ENCODE measurements at places on chromosomes 7 and 10.

GRCh38 chr7:24715661-24716479, 41.4 kb downstream of the GSDME start:
- no peak for DNase-seq

DNA sequence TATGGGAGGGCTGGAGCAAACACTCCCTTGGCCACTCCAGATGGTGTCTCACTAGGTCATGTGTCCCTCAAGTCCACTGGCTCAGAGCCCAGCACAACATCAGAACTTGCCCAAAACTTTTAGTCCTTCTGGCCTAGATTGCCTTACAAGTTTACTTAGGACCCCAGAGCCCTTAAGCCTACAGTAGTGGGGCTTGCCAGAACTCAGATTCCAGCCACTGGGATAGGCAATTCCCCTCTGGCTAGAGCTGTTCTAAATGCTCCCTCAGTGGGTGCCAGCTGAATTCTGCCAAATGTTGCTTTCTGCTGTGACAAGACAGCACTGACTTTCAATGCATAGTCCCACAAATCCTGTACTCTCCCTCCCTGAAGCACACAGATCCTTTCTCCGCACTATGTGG, 331.1 kb downstream of the HTR7 start:
- no peak for DNase-seq

DNA sequence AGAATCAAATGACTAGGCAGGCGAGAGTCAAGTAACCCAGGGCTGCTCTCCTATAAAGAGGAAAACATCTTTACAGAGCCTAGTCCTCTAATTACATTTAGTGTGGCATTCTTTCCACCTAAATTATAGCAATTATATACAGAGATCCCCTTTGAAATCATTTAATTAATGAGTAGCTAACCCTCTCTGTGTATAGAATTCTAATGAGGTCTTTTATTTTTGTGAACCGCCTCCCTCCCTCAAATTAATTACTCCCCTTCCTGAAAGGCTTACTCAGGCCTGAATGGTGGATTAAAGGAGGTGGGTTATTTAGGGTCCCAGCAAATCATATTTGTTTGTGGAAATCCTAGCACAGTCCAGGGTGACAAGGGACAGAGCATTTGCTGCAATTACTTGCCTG, 551.8 kb downstream of the SORCS3 start:
- DNase-seq, result no peak

DNA sequence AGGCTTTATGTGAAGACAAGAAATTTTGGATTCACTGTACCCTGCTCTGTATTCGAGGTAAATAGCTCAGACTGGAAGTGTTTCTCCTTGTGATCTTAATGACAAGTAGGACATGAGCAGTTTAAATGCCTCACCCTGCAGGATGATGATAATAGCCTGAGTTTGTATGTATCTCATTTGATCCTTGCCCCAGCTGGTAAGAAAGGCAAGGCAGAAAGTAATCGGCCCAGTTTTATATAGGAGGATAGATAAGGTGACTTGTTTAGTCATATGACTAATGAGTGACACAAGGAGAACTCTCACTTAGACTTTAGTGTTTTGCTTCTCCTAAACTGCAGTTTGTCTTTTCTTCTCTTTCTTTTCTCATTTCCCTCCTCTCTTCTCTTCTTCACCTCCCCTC, 372.6 kb downstream of the PHF14 start:
- DNase-seq, result no peak

- DNase-seq, result no peak
These were observed 121.7 kb upstream of the CSTF2T start for GRCh38 chr10:51821045-51821444.

GRCh38 chr7:2416063-2416462, 12.7 kb downstream of the CHST12 start:
- no peak for DNase-seq

- no peak for DNase-seq
These were observed 34.8 kb downstream of the CFAP43 start for GRCh38 chr10:104197364-104197763.

- no peak for DNase-seq
These were observed 12.8 kb downstream of the C7orf57 start for GRCh38 chr7:48048113-48048512.

GRCh38 chr7:25429731-25430130, 201.4 kb upstream of the NPVF start:
- DNase-seq, result no peak

DNA sequence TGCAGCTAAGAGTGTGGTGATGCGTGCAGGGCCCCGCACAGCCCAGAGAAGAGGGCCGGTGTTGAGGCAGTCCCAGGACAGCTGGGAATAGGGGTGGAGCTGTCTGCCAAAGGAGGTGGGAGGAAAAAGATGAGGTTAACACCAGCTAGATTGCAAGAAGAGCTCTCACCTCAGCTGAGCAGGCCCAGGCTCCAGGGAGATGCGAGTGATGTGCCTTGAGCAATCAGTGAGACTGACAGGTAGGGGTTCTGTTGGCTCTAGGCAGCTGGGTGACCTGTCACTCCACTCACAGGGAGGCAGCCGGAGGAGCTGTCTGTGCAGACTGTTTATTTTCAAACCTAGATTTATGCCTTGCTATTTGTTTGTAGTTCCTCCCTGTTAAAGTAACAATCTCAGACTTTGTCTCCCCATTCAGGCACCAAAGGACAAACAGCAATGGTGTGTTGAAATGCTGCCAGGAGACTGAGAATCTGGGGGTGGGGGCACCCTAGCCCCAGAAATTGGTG, 205.1 kb upstream of the CXCL12 start:
- no peak for DNase-seq

DNA sequence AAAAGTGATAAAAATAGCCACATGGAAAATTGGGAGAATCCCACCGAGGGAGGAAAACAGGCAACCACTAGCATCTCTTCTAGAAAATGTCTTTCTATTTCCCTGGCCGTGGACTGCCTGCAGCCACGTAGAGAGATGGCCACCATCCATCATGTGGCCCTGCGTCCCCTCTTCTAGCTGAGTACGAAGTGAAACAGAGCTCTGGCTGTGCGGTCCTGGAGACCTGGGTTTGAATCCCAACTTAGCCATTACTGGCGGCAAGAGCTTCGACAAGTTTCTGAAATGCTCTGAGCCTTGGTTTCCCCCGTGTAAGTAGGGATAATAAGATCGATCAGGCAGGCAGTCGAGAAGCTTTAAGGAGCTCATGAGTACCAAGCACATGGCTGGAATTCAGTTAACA, 32.9 kb downstream of the ZCCHC24 start:
- DNase-seq, result no peak

GRCh38 chr7:158955146-158955870, 99.0 kb downstream of the DYNC2I1 start:
- no peak for DNase-seq

- DNase-seq, result no peak
These were observed 107.7 kb downstream of the BAMBI start for GRCh38 chr10:28785018-28785417.

DNA sequence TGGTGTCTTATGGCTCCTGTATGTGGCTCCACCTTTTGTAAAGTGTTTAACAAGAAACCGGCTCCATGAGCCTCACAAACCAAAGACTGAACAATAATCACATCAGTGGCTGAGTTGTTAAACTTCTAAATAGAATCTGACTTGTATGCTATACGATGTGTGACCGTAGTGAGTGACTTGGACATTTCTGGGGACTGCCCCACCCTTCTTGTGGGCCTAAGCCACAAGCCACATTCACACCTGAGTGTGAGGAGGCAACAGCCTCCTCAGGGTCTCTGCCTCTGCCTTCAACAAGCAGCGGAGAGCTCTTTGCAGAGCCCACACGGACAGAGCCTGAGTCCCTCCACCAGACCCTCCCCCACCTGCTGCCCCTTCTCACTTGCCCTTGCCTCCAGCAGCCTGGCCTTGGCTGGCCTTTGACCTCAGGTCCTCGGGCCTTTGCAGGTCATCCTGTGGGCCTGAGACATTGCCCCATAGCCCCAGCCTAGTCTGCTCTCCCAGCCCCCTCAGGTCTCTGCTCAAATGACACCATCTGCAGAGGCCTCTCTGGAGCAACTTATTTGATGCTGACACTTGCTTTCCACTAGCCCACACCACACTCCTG, 156.8 kb upstream of the TNS3 start:
- DNase-seq, result no peak

- no peak for DNase-seq
These were observed 12.7 kb upstream of the ATP6V1F start for GRCh38 chr7:128849804-128850490.

DNA sequence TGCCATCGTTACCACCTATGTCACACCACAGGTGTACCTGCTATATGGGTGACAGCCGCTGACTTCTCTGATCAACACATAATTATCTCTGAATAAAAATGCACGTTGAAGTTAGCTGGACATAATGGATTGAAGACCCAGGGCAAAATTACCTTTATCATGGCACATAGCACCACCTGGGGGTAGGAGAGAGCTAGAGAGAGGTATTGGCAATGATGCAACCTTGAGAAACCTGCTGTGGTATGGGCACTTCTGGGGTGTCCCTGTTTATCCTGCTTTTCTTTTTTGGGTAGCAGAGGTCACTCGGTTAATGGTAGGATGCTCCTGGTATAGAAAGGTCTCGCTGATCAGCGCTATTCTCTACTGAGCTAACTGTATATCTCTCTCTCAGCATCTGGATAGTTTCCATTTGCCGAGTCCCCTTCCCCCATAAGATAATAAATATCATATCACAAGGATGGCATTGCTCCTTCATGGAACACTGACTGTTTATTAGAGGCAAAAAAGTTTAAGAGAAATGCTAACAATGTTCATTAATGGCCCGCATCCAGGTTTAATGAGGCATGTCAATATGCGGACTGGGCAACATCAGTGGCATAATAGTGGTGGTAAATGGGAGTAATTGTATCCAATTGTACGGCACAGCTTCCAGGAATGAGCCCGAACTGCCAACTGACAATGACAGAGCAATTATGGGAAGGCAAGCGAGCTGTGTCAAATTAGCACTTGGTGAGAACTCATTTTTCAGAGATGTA, 323.1 kb downstream of the TFEC start:
- DNase-seq, result no peak

- DNase-seq, result no peak
These were observed 89.5 kb downstream of the HECW1 start for GRCh38 chr7:43201912-43202311.

- DNase-seq, result no peak
These were observed 56.4 kb downstream of the SLC16A12 start for GRCh38 chr10:89478739-89479654.

DNA sequence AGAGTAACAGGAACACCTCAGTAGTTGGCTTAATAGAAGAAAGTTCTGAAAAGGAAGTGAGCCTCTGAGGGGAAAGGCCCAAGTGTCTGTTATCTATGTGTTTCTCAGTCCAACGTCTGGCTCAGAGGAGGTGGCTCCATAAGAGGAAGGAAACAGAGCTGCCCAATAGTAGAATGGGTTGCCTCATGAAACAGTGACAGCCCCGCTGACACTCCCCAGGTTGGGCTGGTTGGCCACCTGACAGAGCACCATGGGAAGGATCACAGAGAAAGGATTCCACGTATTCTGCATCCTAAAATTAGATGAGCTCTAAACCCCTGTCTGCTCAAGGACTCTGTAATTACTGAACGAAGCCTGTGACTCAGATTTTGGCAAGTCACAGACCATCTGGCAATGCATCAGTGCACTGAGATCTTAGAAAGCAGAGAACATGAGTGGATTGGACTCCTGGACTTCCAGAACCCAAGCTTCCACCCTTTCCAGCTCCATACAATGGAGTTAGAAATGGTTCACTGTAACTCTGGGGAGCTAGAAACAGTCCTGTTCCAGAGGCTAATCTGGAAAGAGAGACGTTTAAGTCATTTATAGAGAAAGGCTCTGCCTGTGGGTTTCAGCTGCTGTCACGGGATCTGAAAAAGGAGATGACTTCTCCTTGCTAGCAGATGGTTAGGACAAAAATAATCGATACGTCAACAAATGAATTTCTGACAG, 2.9 kb downstream of the PKD2L1 start:
- no peak for DNase-seq

DNA sequence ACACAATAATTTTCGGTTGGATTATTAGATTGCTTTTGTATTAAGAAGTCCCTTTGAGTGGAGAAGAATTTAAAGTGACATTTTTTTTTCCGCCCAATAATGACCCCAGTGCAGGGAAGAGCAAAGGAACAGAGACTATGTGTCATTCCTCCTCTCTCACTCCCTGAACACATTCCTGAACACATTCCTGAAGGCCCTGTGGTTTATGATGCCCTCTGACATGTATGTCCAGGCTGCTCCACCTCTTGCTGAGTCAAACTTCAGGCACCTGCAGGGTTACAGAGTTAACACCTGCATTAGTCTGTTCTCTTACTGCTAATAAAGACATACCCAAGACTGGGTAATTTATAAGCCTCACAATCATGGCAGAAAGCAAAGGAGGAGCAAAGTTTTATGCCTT, 704.0 kb upstream of the LRRN3 start:
- no peak for DNase-seq

- DNase-seq, result no peak
These were observed 431.1 kb upstream of the KLF6 start for GRCh38 chr10:4215963-4216575.

DNA sequence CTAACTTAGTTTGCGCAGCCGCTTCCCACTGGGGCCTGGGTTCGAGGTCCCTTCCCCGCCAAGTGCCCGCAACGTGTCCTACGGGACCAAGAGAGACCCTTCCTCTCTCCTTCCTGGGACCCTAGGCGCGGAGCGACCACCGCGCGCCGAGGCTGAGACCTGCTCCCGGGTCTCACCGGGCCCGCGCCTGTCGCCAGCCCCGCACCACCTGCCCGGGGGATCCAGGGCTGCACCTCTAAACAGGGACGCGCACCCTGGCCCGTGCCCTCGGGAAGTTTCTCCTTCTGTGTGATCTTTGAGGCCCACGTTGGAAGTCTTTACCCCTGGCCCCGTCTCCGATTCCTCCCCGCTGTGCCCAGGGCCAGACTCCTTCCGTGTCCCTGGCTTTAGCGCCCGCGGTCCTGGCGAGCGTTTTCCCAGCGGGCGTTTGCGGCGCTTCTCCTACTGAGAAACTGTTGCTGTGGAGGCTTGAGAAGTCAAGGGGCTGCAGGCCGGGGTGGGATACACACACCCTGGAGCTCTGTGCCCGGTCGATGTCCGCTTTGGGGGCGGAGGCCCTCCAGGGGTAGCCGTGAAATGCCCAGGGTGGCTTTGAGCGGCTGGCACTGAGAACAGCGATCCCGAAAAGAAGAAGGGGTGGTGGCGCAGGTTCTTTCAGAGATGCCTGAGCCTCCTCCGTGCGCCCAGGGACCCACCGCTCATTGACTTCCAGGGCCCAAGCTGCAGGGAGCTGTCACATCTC, 575 bp downstream of the PLPP4 start:
- DNase-seq, result no peak

DNA sequence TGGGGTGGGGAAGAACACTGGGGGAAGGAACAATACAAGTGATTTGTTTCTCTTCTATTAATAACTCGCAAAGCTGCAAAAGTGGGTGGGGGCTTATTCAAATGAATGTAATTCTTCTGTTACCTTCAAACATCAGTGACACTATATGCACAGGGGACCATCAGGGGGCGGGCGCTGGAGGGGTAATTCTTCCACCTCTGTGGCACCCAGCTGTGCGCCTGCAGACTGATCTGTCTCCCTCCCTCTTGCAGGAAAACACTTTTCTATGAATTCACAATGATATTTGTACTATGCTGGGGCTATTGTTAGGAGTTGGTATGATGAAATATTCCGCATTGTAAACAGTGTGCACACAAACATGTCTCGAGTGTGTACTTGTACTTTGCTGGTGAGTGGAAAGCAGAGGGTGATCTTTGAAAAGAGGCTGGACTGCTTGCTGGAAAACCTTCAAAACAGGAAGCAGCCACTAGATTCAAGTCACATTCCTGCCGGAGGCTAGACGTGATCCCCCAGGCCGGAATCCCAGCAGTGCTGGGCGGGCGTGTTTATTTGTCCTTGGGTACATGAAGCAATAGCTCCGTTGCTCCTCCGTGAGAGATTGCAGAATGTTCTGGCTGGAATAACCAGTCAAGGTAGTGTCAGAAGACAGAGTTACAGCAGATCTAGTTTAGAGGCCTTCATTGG, 15.8 kb upstream of the BNIP3 start:
- DNase-seq, result no peak

Measured in activated CD4-positive, alpha-beta T cell treated with anti-CD3 and anti-CD28 coated beads, Interleukin-2, amount 50 U/mL, for 24 hours (primary cell).